Lung (tissue), 17 donors: ENCODE measurements at places on chromosomes 1 and 21.

DNA sequence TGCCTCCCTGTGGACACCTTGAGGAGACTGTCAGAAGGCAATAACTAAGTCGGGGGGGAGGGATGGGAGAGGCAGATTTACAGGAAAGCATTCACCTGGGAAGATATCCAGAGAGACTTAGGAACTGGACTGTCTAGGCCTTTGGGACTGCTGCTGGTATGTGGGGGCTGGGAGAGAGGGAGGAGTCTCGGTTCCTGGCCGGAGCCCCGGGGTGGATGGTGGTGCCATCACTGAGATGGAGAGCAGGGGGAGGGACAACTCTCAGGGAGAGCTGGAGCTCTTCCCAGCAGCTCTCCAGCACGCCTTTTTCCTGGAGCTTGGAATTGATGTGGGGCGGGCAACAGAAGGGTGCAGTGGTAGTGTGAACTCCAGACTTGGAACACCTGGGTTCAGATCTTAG is 22.1 kb downstream of the PTPRF start:
- peak; percentile 79 for DNase-seq

GRCh38 chr1:40383095-40383487 is 9.6 kb downstream of the SMAP2 start:
- DNase-seq, result no peak

DNA sequence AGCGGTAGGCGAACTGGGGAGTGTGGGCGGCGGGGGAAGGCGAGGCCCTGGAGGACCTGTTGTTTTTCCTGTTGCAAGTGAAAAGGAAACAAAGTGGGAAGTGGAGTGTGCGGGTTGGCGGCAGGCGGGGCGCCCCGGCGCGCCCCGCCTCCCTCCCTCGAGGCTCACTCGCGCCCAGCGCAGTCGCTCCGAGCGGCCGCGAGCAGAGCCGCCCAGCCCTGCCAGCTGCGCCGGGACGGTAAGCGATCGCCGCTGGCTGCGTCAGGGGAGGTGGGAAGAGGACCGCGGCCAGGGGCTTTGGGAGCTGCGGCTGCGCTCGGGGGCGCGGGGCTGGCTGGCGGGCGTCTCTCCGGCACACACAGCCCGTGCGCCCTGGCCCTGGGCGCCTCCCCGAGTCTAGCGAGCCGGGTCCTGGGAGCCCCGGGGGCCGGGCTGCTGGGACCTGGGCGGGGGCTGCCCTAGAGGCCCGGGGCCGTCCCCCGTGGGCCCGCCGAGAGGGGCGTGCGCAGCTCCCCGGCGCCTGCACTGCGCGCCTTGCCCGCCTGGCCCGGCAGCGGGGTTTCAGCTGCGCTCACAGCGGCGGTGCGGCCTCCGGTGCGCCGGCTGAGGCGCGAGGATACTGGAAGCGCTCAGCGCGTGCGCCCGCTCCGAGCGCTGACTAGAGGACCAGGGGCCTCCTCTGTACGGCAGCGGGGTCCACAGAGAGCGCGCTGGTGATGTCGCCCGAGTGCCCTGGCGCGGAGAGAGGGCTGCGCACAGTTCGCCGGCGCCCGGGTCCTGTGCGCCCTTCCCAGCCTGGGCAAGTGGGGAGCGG is at the start of gene PIK3CD:
PIK3CD (plus strand) TSS at position 167 of the 814 bp plus-strand sequence. CDS start 58,725 bp downstream, outside the sequence.
- DNase-seq, result peak; percentile 67

DNA sequence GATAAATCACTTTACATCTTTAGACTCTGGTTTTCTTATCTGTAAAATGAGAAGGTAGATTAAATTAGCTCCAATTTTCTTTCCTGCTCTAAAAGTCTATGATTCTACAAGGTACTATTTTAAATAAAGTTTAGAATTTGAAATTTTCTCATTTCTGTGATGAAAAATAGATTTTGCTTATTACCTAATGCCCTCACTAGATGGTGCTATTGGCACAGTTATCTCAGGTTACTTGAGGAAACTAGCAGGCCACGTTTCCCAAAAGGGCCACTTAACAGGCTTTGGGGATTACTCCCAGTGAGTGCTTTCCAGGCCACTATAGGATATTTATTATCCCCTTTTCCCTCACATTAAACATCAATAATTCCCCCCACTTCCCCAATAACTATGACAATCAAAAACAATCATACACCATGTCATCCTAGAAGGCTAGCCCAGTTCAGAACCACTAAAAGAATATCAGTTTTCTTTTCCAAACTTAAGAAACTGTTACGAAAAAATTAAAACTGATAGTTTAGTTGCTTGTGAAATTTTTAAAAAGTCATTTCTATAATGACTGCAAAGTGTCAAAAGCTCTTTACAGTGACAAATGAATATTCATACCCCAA is 30.6 kb downstream of the OMA1 start:
- peak; percentile 81 for DNase-seq

DNA sequence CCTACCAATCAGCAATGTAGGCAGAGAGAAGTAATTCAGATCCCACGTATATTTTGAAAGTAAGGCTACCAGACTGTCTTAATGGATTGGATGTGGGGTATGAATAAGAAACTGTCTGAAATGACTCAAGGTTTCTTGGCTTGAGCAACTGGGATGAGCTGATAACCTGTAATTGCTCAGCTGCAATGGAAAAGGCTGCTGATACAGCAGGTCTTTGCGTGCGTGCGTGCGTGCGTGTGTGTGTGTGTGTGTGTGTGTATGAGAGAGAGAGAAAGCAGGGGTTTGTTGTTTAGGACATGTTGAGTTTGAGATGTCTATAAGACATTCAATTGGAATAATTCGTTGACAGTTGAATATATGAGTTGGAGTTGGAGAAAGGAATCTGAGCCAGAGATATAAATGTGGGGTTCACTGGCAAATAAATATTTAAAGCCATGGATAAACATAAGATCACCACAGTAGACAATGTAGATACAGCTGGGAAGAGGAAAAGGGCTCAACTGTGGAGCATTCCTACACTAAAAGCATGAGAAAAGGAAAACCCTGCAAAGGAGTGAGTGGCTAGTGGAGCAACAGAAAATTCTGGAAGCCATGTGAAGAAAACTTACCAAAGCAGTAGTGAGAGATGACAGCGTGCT is 72.9 kb downstream of the UCHL5 start:
- DNase-seq, result no peak

- no peak for DNase-seq
Observed at GRCh38 chr1:176178316-176178715, 28.8 kb downstream of the COP1 start.

DNA sequence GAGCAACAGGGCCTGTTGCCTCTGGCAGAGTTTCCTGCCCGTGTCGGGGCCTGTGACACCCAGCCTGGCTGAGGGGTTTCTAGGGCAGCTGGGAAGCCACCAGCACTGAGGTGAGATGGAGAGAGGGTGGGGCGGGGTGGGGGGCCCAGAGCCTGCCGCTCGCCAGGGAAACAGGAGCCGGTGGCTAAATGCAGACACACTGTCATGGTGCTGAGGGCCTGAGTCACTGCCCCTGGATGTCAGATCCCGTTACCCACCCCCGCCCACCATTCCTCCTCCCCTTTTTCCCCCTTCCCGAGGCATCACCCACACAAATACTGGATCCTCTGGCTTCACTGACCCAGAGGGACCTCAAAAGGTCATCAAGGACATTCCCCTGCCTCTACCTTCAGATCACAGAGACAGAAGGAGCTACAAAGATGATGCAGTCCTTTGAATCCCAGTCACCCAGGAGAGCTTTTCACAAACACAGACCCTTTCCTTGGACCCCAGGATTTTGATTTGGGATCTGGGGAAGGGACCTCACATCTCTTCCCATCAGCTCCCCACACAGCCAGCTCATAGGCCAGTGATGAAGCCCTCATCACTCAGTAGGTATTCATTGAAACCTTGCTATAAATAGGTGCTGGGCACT is 1.9 kb upstream of the HSPB7 start:
- DNase-seq, result no peak

- no peak for DNase-seq
Observed at GRCh38 chr1:176619261-176619660, 156.3 kb downstream of the PAPPA2 start.

- DNase-seq, result no peak
Observed at GRCh38 chr1:147478521-147478920, 62.8 kb upstream of the BCL9 start.

- no peak for DNase-seq
Observed at GRCh38 chr1:228742281-228742860, 7.1 kb downstream of the RHOU start.
